Effector CD8-positive, alpha-beta T cell (primary cell): ENCODE measurements at places on chromosomes 2 and 18.

GRCh38 chr2:118470297-118470696 is 377.2 kb downstream of the EN1 start:
- no peak for DNase-seq

GRCh38 chr2:86011449-86011941 is 94.2 kb downstream of the POLR1A start:
- DNase-seq: no peak

GRCh38 chr2:41026613-41027012 is 574.7 kb upstream of the SLC8A1 start:
- DNase-seq: no peak

- DNase-seq: no peak
These were observed 6.7 kb upstream of the CTDSP1 start for GRCh38 chr2:218392891-218393462.

DNA sequence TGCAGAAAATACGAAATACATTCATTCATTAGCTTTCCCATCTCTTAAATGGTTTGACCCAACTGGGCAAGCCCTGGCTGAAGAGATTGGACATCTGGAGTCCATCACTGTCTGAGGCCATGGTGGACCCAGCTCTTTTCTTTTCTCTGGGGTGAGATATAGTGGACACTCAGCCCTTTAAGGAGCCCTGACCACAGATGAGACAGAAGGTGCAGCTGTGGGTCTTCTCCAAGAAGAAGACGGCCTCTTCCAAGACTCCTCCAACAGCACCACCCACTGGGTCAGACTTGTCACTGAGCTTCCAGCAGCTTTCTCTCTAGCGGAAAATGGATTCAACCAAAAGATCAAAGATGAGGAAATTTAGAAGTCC is 27.2 kb downstream of the TWIST2 start:
- DNase-seq: no peak

DNA sequence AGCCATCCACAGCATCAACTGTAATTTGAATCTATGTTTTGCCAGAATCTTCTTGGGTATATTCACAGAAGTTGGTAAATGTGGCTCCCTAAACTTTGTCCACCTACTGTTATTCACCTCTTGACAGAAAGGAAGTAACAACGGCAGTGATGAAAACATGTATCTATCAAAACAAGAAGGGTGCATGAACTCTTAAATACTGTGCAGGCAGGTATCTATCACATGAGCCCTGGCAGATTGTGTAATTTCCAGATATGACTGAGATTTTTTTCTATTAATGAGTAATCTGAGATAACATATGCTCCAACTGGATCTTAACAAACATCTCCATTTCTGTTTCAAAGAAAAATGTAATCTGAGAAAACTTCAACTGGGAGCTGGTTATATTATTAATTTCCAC is 36.6 kb downstream of the SFT2D3 start:
- no peak for DNase-seq

DNA sequence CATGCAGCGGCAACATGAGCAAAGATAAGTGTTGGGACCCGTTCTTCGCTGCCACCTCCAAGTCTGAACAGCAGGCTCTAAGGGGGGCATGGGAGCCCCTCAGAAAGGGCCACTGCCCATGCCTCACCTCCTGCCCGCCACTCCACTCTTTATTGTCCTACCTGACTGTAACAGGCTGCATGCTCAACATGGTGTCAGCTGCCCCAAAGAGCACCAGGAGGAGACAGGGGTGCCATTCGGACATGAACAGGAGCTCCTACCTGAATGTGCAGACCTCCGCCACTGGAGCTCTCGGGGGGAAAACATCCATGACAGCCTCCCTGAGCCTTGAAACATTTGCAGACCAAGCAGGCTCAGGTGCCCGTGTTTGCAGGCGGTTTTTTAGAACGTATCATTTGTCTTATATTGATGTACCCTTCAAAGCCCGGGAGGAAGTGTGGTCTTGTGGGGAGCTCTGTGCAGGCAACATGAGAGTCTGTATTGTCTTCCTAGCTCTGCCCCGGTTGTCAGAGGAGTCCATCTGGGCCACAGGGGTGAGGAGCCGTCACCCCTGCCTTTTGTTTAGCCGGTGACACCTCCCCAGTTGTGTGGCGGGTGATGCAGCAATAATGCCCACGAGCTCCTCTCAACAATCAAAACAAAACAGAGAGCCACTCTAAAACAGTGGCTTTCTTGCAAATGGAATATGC is 35.1 kb upstream of the CD8A start:
- peak; percentile 52 for DNase-seq

GRCh38 chr2:10957391-10957790 is 45.7 kb downstream of the KCNF1 start:
- DNase-seq: no peak
